HFFc6 (cell line): ENCODE measurements at places on chromosomes 3 and 15.
A peak's percentile ranks its signal among the peaks of the same experiment; 100 is the strongest.

GRCh38 chr3:152710549-152710948, 124.4 kb upstream of the P2RY1 start:
- no peak for DNase-seq

DNA sequence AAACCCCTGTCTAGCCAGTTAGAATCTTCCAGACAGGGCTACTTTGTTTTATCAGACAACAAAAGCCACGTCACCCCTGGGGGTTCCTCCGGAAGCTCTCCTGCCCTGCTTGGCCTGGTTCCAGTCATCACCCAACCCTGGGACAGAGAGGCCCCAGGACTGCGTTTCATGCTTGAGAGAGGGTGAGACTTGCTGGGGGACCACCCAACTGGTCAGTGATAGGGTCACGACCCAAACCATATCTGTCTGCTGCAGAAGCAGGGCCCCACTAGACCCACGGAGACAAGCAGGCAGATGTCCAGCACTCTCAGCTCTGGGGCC, 1.2 kb downstream of the NT5DC2 start:
- peak; percentile 53 for DNase-seq

GRCh38 chr3:129534428-129535027, 6.1 kb downstream of the RHO start:
- DNase-seq: no peak

DNA sequence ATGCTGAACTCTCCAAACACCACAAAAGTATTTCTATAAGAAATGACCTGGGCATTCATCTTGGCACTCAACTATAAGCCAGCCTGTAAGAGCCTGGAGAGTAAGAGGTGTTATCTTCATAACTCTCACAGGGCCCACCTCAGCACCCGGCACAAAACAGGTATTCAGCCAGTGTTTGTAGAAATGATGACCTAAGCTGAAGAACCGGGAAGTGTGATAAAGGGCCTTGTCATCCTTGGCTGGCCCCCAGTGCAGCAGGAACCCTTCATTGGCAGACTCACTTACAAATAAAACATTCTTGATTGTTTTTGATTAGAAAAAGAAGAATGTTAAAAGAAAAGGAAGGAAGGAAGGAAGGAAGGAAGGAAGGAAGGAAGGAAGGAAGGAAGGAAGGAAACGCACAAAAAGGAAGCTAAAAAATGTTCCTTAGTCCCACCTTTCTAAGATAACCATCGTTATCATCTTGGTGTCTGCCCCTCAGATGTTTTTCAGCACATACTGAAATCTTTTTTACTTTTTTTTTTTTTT, 52.1 kb downstream of the DAPK2 start:
- no peak for DNase-seq

GRCh38 chr3:158672215-158673176, at the start of gene LXN:
TSS of gene LXN (minus strand) at chr3:158672648. CDS start at chr3:158672478, 170 bp downstream.
- DNase-seq: peak; percentile 82

GRCh38 chr15:39260791-39261190, 320.1 kb upstream of the THBS1 start:
- DNase-seq: no peak

DNA sequence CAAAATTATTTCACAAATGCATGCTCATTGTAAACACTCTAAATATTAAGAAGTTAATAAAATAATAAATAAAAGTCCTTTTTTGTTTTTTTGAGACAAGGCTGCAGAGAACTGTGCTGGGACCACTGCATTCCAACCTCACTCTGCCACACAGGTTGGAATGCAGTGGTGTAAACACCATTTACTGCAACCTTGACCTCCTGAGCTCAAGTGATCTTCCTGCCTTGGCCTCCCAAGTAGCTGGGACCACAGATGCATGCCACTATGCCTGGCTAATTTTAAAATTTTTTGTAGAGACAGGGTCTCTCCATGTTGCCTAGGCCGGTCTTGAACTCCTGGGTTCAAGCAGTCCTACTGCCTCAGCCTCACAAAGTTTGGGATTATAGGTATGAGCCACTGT, 578.4 kb downstream of the ZIC1 start:
- DNase-seq: no peak
